Colonic mucosa (tissue), 4 donors: ENCODE measurements at places on chromosomes 6 and 20. TPM values are rescaled to one million over a fixed set of nuclear protein-coding genes. Genes with fewer than 3 reads are reported as not detected.
A peak's percentile ranks its signal among the peaks of the same experiment; 100 is the strongest.

GRCh38 chr6:33984466-33985312 lies 161.2 kb downstream of the GRM4 start:
- DNase-seq: peak; percentile 18

DNA sequence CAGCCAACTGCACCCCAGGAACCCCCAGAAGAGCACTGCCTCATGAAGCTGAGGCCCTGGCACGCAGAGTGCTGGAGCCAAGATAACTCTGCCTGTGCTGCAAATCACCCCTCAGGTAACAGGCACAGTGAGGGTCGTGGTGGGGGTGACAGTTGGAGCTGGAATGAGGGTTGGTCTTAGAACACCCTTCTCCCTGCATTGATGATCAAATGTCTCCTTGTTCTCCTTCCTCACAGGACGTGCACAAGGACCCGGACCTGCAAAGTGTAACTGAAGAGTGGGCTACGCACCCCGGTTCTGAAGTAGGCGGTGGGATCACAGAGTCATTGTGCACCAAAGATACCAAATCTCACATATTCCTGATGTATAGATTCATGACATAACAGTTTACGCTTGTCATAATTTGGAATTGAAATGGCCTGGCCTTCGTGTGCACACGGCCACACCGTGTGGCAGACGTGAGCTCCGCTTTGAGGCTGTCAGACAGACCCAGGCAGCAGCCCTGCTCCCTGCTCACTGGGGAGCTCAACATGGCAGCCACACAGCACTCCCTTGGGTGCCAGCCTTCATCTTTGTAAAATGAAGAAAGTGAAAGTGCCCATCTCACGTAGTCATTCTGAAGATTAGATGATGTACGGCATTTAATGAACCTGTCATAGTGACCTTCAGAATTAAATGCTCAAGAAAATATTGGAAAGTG lies 8.8 kb downstream of the THBS2 start:
- no peak for DNase-seq

Gene TSHZ2
- 3.1 TPM for total RNA-seq

- no peak for DNase-seq
Observed at GRCh38 chr6:158856261-158856660, 37.1 kb upstream of the EZR start.

Gene CTCFL
- total RNA-seq: 0.47 TPM
